ENCODE measurements at places on chromosomes 6 and 20. TPM values are rescaled to one million over a fixed set of nuclear protein-coding genes. Genes with fewer than 3 reads are reported as not detected.

Gene CCDC170
- total RNA-seq: 0.41 TPM

DNA sequence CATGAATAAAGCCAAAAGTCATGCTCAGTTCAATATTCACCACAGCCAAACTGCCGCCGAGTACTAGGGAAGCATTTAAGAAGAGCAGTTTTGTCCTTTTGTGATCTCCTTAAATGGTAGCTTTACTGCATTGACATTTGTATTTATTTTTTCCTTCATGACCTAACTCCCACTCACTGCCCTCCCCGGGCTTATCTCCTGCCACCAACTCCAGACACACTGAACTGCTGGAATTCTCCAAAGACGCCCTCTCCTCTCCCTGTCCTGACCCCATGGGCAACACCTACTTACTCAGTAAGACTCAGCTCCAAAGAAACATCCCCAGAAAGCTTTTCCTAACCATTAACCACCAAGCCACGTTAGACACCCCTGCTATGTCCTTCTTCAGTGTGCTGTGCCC is 48.5 kb upstream of the CNKSR3 start:
- DNase-seq: no peak

Gene LSM14B
- 24.6 TPM for total RNA-seq

GRCh38 chr20:1782181-1782580 is 113.0 kb upstream of the SIRPA start:
- DNase-seq: no peak

- DNase-seq: no peak
These were observed 100.0 kb downstream of the OR2B2 start for GRCh38 chr6:27812078-27812804.

DNA sequence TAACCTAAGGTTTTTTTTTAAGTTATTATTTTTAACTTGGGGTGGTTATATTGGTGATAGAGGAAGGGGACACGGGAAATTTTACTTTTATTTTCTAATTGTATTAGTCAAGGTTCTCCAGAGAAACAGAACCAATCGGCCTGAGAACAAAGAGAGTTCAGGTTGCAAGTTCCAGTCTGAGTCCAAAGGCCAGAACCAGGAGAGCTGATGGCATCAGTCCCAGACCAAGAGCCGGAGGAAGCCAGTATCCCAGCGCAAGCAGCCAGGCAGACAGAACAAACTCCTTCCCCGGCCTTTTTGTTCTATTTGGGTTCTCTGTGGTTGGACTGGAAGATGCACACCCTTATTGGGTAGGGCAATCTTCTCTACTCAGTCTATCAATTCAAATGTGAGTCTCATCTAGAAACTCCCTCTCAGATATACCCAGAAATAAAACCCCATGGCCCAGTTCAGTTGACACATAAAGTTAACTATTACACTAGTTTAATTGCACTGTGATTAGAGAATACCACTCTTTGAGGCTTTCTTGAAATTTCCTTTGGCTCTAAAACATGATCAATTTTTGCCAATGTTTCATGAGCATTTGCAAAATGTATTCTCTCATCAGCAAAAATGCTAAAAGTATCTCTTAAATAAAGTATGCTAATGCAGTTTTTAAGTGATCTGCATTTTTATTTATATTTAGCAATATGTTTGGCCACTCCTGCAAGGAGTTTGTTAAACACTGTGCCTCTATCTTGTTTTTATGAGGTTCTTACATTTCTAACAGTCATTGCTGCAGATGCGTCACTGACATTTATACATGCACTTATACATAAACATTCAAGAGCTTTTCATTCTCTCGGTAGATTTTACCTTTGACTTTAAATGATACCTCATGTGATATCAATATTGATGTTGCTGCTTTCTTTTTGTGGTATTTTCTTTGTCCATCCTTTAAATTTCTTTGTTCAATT is 103.2 kb upstream of the SSTR4 start:
- DNase-seq: no peak

- no peak for DNase-seq
These were observed 652.5 kb upstream of the EPHA7 start for GRCh38 chr6:94071835-94072234.

DNA sequence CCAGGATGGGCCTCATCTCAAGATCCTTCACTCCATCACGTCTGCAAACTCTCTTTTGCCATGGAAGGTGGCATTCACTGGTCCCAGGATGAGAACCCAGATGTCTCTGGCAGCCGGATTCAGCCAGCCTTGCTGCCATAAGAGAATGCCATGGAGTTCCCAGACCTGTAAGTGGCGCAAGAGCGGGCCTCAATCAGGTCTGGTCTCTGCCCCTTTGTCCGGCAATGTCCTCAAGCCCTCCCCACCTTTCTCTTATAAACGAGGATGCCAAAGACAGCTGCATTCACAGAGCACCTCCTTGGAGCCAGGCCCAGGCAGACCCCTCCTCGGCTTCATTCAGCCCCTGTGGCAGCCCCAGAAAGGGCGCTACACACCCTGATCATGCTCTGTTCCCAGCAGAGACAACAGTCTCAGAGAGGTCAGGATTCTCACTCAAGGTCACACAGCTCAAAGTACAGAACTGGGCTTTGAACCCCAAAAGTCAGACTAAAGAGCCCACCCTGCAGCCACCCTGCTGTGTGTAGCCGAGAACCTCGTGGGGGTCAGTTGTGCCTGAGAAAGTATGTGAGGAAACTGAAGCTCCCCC is 263.7 kb downstream of the TAF4 start:
- no peak for DNase-seq

DNA sequence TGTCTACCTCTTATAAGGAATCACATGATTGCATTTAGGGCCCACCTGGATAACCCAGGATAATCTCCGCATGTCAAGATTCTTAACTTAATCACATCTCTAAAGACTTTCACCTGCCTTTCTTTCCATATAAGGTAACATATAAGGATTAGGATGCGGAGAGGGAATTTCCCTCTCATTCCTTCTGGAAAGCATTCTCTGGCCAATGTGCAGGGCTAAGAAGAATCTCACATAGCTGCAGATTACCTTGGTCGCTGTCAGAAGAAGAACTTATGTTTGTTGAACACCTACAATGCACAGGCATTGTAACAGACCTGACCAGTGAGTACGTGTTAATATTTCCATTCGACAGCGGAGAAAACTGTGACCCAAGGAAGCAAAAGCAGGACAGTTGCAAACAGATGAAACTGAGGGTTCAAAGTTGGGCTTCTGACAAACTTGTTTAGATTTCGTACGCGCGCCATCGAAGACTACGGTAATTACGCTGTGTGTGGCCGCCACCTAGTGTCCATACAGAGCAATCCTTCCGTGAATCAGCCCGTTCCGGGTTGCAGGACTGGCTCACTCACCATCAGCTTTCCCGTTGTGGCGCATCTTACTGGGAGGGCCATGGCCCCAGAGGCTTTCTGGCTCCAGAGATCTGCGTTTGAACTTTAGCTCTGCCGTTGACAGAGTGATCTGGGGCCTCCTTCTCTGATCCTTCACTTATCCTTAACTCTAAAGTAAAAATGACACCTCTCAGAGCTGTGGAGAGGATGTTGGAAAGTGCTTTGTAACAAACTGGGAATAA is 9.5 kb downstream of the C20orf202 start:
- peak; percentile 53 for DNase-seq

GRCh38 chr6:107328081-107328480 is 131.3 kb downstream of the PDSS2 start:
- DNase-seq: no peak

Gene COL10A1
- not detected for total RNA-seq

GRCh38 chr6:151044465-151045441 is 179.3 kb downstream of the MTHFD1L start:
- DNase-seq: no peak

Gene AHI1
- 8.4 TPM for total RNA-seq

DNA sequence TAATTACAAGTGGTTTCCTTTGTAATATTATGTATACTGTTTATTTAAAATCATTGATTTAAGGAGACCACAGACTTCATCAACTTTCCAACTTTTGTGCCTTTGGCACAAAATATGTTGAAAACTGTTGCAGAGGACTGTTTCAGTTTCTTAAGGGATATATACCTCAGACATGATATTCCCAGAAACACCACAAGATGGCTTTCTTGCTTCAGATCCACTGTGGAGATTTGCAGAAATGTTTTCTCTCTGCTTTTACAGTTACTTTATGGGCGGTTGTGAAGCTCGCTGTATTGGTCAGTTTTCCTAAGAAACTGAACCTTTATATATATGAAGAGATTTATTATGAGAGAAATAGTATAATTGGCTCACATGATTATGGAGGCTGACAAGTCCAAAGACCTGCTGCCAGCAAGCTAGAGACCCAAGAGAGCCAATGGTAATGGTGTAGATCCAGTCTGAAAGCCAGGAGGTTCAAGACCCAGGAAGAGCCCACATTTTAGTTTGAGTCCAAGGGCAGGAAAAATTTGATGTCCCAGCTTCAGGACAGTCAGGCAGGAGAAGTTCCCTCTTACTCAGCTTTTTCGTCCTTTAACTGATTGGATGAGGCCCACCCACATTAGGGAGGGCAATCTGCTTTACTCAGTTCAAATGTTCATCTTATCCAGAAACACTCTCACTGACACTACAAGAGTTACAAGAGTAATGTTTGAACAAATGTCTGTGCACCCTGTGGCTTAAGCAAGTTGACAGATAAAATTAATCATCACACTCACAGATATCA is 12.8 kb downstream of the ME1 start:
- peak; percentile 41 for DNase-seq

DNA sequence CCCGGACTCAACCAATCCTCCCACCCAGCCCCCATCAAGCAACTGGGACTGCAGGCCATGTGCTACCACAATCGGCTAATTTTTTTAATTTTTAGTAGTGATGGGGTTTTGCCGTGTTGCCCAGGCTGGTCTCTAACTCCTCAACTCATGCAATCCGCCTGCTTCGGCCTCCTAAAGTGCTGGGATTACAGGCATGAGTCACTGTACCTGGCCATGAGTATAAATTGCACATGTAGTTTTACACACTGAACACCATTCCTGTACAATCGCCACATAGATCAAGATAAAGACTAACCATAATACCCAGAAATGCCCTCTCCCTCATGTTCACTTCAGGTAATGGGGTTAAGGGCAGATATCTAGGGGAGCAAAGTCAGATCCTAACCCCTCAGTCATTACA is 26.4 kb downstream of the TRPC4AP start:
- no peak for DNase-seq

GRCh38 chr6:2725999-2726567 is 24.6 kb downstream of the MYLK4 start:
- DNase-seq: no peak

- DNase-seq: no peak
These were observed 369.0 kb downstream of the NRN1 start for GRCh38 chr6:5637714-5638113.

DNA sequence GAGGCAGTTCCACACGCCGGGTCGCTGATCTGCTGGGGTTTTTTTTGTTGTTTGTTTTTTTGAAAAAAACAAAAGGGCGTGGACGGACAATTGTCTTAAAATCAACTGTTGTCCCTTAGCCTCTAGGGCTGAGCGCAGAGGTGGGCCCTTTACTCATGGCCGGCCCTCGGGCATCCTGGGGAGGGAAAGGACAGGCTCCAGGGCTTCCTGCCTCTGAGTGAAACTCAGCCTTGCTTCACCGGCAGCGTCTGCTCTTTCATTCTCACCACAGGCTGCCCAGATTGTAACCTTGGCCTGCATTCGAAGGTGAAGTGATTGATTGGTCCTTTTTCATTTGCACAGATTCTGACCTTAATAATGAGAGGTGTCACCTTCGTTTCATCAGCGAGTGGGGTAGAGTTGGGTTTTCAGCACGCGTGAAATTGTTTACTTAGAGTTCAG is 797 bp downstream of the SMIM13 start:
- DNase-seq: no peak

Gene HSPA1L
- total RNA-seq: 0.46 TPM

- no peak for DNase-seq
These were observed 106.3 kb downstream of the ZDHHC14 start for GRCh38 chr6:157487110-157487773.

DNA sequence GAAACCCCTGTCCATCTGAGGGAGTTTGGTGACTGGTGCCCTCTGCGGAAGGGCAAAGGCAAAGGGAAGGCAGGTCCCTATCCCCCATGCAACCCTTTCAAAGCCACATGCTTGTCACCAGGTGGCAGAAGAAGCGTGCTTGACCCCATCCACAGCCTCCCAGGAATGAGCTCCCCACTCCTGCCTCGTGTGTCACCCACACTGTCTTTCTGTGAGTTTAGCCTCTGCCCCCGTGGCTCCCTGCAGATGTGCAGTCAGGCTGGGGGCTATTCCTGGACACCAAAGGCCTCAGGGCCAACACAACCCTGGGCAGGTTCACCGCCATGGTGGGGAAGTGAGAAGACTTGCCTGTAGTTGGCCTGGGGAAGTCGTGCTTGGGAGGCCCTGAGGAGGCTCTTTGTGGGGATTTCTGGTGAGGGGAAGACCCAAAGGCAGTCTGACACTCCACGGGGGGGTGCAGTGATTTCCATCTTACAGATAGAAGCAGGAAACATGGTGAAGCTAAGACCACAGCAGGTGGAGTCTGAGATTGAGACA is 16.6 kb upstream of the PCMTD2 start:
- DNase-seq: no peak

- no peak for DNase-seq
These were observed 644 bp downstream of the KIZ start for GRCh38 chr20:21126581-21126870.

Gene MAS1
- total RNA-seq: not detected

DNA sequence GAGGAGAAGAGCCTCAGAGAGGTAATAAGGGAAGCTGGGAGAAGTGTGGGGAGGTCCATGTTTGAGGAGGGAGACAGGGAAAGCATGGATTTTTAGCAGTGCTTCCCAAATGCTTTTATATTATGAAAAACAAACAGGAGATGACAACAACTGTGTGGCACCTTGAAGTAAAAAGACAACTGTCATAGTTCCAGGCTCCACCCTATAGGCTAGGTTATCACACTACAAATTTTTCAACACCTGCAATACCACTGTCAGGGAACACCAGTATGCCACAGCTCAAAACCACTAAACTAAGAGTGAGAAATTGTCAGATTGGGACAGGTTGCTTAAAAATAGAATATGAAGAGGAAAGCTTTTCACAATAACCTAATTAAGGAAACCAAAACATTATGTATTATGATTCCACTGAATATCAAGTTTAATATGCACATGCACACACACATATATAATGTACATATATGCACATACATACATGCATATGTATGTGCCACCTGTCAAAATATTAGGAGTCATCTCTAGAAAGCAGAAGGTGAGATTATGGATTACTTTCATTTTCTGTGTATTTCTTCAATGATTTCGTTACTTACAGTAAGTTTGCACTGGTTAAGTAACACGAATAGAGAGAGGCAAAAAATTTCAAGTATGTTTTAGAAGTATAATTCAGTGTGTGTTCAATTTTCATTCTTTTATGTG is 261.2 kb downstream of the PTPRK start:
- no peak for DNase-seq

GRCh38 chr6:160767647-160768019 is 65.6 kb downstream of the PLG start:
- DNase-seq: no peak

All from foreskin keratinocyte (primary cell).